ENCODE measurements at places on chromosomes 11 and 22.

DNA sequence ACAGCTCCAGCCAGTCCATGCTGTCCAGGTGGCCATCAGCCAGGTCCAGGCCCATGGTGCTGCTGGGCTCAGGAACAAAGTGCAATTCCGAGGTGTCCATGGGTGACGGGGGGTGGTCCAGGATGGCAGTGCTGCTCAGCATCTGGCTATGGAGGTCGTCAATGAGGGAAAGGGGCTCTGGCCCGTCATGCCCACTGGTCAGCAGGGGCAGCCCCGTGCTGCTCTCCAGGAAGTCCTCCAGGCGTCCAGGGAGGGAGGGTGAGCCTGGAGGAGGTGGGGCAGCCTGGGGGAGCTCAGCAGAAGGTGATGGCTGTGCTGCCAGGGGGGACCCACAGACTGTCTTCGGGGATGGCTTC is 41.1 kb downstream of the SGSM3 start:
- DNase-seq = no peak

DNA sequence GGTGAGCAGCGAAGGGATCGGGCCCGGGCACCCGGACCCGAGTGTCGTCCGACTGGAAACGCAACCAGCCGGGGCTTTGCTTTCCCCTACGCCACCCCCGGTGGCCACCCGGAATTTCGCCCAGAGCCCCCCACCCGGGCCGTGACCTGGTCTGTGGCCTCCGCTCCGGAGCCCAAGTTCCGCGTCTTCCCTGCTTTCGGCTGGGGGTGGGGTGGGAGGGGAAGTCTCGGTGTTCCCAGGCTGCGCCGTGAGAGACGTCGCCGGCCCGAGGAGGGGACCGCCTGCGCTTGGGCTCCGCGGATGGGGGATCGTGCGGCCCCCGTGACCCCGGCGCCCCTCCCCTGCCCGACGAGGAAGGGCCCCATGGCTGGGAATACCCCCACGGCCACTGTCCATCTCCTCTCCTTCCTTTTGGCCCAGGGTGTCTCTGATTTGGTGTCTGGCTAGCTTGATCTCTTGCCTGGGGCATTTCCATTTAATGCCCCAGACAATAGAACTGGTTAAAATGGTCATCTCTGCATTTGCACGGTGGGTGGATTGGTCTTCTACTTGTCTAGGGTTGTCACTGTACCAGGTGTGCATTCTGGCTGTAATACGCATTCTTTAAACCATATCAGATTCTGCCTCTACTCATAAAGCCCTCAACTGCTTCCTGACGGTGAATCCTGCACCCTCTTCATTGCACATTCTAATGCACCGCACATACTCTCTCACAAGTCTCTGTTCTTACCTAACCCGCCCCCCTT is 789 bp downstream of the SIK2 start:
- no peak for DNase-seq

DNA sequence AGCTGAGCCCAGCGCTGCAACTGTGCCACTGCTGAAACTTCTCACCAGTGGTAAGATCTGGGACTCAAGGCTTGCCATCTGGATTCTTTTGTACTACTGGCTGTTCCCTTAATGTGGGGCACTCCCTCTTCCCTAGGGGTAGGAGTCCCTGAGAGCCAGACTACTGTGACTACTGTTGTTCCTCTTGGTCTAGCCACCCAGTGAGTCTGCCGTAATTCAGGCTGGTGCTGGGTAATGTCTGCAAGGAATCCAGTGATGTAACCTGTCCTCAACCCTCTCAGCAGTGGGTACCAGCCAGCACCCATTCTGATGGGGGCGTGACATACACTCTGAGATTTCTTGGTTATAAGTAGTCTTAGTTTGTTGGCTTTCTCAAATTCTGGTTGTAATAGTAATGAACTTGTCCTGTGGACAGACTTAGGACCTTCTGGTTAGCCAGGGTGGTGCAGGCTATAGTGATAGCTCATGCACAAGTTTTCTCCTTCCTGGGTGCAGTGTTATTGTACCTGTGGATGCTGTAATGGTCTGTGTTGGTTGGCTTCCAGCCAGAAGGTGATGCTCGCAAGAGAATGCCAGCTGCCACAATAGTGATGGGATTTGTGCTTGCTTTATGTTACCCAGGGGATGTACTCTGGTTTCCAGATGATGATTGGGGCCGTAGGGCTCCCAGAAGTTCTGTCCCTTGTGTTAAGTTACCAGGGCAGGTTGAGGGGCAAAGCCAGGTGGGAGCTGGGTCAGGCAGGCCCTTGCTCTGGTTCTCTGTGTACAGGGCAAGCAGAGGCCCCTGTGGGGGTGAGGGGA is 65.5 kb downstream of the ARHGAP42 start:
- no peak for DNase-seq

DNA sequence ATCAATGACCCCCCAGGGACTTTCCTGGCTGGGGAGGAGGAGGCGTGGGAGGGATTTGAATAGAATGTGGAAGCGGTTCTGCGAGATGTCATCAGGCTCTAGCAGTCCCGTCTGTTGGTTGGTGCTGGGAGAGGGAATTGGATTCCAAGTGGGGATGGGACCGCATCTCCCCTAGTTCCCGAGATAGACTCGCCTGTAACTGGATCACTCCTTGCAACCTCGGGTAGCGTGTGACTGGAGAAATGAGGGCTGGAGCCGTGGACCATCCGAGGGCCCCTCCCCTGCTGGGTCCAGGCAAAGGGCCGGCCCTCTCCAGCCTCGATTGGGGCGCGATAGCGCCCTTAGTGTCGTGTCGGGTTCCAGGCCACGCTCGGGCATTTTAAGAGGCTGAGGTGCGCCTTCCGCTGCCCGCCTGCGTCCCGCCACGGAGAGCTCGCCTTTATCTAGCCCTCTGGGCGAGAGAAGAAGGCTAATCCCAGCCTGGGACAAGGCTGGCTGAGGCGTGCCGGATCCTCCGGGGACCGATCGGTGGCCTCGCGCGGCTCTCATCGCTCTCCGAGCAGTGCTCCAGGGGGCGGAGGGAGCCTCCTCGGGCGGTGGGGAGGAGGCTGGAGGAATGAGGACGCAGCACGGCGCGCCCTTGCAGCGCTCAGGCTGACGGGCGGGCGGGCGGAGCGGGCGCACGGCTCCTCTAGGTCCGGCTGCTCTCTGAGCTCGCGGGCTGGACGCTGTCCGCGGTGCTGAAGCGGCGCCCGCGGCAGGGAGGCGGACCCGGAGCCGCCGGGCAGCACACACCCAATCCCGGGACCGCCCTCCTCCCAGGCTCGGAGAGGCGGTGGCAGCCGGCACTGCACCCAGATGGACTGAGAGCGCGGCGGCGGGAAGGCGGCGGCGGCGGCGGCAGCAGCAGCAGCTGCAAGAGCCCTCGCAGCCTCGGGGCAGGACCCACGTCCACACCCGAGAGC is 107.8 kb downstream of the OSBP2 start:
- peak; percentile 34 for DNase-seq

DNA sequence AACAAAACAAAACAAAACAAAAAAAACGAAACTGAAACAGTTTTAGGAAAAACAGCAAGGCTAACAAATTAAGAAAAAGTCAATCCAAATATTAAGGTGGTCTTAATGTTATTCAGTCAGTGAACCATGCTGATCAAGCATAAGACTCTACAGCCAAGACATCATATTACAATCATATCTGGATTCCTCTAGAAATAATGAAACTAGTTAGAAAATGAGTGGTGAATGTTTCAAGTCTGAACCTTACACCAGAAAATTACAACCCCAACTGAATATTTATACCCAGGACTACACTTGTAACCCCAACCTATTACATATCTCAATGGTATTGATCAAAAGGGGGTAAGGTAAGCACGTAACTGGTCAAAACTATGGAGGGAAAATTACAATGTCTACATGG is 48.8 kb downstream of the ACAT1 start:
- DNase-seq = no peak

- DNase-seq = no peak
Measured at GRCh38 chr22:36565159-36565507, 36.2 kb upstream of the EIF3D start.

- no peak for DNase-seq
Measured at GRCh38 chr22:32570501-32570900, 95.9 kb downstream of the FBXO7 start.

DNA sequence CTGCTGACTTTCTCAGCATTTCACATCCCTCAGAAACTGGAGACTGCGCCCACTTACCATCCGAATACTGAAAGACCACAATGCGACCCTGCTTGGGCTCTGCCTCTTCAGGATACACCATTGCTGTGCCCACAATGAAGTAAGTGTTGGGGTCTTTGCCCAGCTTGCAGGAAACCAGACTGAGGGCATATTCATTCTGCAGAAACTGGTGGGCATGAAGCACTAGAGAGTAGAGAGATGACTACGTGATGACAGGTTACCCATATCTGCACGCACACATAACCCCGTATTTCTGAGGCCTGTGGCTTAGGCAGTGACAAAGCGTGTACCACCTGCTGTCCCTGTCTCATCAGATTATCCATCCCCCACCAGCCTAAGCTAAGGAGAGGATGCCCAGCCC is 14.6 kb upstream of the VWCE start:
- no peak for DNase-seq

DNA sequence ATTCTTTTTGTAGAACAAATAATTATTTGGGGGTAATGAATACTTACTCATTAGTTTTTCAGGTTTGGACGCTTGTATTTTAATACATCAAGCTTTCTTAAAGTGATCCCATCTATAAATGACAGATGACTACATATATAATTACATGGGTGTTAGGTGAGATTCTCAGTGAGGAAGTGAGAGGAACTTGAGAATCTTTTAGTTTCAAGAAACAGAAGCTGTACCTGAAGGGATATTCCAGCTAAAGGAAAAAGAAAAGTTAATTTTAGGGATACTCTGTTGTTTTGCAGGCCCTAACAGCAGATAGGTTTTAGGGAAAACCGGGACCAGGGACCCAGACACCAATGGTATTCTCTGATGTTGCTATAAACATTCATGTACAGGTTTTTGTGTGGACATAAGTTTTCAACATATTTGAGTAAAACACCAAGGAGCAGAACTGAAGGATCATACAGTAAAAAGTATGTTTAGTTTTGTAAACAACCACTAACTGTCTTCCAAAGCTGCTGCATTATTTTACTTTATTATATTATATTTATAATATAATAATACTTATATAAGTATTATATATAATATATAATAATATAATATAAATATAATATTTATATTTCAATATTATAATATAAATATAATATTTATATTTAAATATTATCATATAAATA is 24.1 kb upstream of the PHOX2A start:
- no peak for DNase-seq

GRCh38 chr11:67463680-67464410 is 5.2 kb downstream of the TMEM134 start:
- no peak for DNase-seq

All from stimulated activated CD4-positive, alpha-beta T cell treated with anti-CD3 and anti-CD28 coated beads, TNF-alpha, amount 100 ng/mL, for 4 hours (primary cell).